ENCODE measurements at places on chromosomes 12 and 14.

DNA sequence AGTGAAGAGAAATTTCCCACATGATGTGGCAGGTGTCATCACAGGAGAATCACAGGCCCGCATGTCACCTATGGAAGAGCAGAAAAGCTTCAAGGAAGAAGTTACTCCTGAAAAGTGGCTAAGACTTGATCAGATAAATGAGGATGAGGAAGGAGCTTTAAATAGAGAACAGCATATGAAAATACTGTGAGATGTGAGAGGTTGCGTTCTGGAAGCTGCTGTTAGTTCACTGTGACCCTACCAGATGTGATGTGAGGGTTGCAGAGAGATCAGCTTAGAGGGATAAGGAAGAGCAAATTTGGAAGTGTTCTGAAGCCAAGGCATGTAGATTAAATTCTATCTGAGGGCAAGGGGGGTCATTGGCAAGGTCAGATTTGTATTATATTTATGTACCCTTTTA, 17.1 kb downstream of the ERP27 start:
- H3K4me1 ChIP-seq: no peaks in the 10 kb centered on the region
- no peak overlapping the region for H3K4me3 ChIP-seq
- no peaks in the 10 kb centered on the region for H3K27me3 ChIP-seq
- peaks cover 7% of the 10 kb centered on the region for H3K36me3 ChIP-seq

DNA sequence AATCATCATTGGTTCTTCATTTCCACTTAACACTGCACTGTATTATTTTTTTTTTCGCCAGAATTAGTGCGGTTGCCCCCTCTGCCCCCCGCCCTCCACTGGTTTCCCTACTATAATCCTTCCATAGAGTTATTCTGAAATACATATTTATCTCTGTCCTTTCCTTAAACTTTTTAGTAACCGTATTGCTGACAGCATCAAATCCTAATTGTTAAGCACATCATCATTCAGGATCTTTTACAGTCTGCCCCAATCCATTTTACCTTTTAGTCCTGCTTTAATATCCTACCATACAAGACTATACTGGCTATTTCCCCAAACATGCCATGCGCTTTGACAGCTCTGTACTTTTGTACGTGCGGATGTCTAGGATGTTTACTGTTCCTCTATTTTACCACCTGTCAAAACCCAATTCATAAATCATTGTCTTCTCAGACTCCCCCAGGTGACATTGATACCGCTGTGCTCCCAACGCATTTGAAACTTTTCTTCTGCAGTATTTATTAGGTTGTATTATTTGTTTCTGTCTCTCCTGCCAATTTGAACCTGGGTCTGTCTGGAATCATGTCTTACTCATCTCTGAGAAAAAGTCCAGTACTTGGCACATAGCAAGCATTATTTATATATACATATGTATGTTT, 1.0 kb downstream of the FGFR1OP2 start:
- no peaks in the 10 kb centered on the region for H3K27me3 ChIP-seq
- H3K36me3 ChIP-seq: no peaks in the 10 kb centered on the region
- DNase-seq: no peak
- peak overlapping the region; percentile 97 for H3K4me3 ChIP-seq

- H3K27me3 ChIP-seq: no peaks in the 10 kb centered on the region
- DNase-seq: no peak
- no peaks in the 10 kb centered on the region for H3K4me1 ChIP-seq
- H3K4me3 ChIP-seq: no peak overlapping the region
These were observed 179.0 kb upstream of the KRR1 start for GRCh38 chr12:75690296-75690955.

DNA sequence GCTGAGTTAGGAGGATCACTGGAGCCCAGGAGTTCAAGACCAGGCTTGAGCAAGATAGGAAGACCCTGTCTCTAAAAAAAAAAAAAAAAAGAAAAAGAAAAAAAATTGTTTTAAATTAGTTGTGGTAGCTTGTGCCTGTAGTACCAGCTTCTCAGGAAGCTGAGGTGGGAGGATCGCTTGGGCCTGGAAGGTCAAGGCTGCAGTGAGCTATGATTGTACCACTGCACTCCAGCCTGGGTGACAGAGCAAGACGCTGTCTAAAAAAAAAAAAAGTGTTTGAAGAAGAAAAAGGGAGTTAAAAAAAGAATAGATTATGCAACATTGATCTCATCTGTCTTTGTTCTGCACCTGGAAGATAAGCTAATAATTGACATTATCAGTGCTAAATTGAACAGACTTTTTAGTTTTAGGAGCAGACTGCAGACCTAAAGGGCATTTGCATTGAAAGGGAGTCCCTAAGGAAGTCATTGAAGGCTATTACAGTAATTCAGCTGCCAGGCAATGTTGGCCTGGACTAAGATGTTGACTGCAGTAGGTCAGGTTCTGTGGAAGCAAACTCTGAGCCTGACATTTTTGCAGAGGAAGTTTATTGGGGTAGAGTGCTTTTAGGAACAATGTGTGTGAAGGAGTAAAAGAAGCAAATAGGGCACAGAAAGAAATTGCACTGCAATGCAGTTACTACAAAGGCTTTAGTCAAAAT, 215.8 kb downstream of the PCNX1 start:
- H3K27ac ChIP-seq: no peak overlapping the region
- no peak for DNase-seq
- H3K27me3 ChIP-seq: no peaks in the 10 kb centered on the region
- H3K4me1 ChIP-seq: no peaks in the 10 kb centered on the region
- no peak overlapping the region for H3K4me3 ChIP-seq

DNA sequence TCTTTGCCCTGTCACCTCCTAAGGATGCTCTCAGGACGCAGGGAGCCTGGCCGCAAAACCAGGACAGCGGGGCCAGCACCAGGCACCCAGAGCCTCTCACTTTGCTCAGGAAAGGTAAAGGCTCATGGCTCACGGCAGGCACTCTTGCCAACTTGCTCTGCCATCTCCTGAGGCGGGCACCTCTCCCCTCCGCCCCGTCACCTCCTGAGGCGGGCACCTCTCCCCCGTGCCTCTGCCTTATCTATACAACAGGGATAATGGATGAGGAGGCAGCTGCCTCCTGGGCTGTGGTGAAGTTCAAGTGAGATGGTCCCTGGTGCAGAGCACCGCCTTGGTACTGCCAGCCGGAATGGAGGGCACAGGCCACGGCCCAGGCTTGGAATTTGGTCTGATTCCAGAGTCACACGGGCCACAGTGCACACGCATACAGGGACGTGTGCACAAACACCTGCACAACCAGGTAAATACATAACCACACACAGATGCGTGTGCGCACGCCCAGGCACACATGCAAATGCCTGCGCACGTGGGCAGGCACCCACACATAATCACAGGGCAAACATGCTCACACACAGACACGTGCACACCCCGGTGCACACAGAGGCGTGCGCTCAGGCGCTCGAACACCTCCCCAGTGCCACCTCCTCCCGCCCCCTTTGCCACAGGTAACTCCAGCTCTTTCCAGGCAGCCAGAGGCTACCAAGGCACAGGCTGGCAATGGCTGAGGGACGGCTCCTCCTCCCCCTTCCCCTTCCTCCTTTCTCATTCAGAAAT, 11.6 kb downstream of the DEGS2 start:
- H3K4me1 ChIP-seq: peaks cover 25% of the 10 kb centered on the region
- no peak for DNase-seq
- H3K27me3 ChIP-seq: no peaks in the 10 kb centered on the region
- H3K4me3 ChIP-seq: no peak overlapping the region
- H3K36me3 ChIP-seq: peaks cover 12% of the 10 kb centered on the region

DNA sequence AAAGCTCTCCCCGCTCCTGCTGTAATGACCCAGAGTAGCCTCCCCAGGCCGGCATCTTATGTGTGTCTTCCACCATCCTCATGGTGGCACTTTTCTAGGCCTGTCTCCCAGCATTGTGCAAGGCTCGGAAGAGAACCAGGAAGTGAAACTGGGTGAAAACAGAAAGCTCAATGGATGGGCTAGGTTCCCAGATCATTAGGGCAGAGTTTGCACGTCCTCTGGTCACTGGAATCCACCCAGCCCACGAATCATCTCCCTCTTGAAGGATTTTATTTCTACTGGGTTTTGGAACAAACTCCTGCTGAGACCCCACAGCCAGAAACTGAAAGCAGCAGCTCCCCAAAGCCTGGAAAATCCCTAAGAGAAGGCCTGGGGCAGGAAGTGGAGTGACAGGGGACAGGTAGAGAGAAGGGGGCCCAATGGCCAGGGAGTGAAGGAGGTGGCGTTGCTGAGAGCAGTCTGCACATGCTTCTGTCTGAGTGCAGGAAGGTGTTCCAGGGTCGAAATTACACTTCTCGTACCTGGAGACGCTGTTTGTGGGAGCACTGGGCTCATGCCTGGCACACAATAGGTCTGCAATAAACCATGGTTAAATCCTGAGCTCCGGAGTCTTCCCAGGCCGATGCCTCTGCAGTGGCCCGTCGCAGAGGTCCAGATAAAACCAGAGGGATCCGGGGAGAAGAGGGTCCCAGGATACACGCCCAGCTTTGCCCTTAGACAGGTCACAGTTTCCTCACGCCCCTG, 15.6 kb downstream of the ACVRL1 start:
- no peaks in the 10 kb centered on the region for H3K27me3 ChIP-seq
- H3K36me3 ChIP-seq: peaks cover 14% of the 10 kb centered on the region
- H3K4me1 ChIP-seq: peaks cover 39% of the 10 kb centered on the region
- H3K4me3 ChIP-seq: peak overlapping the region; percentile 8

DNA sequence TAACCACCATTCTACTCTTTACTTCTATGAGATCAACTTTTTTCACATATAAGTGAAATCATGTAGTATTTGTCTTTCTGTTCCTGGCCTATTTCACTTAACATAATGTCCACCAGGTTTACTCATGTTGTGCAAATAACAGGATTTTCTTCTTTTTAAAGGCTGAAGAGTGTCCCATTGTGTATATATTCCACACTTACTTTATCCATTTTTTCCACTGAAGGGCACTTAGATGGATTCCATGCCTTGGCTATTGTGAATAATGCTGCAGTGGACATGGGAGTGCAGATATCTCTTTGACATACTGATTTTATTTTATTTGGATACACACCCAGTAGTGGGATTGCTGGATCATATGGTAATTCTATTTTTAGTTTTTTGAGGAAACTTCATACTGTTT, 181.1 kb upstream of the HMGA2 start:
- peaks cover 26% of the 10 kb centered on the region for H3K27me3 ChIP-seq
- H3K4me3 ChIP-seq: no peak overlapping the region
- no peak for DNase-seq
- H3K27ac ChIP-seq: no peak overlapping the region

Measured in upper lobe of right lung (tissue), 1 donor.